ENCODE measurements at places on chromosomes 6 and 20. TPM values are rescaled to one million over a fixed set of nuclear protein-coding genes. Genes with fewer than 3 reads are reported as not detected.

DNA sequence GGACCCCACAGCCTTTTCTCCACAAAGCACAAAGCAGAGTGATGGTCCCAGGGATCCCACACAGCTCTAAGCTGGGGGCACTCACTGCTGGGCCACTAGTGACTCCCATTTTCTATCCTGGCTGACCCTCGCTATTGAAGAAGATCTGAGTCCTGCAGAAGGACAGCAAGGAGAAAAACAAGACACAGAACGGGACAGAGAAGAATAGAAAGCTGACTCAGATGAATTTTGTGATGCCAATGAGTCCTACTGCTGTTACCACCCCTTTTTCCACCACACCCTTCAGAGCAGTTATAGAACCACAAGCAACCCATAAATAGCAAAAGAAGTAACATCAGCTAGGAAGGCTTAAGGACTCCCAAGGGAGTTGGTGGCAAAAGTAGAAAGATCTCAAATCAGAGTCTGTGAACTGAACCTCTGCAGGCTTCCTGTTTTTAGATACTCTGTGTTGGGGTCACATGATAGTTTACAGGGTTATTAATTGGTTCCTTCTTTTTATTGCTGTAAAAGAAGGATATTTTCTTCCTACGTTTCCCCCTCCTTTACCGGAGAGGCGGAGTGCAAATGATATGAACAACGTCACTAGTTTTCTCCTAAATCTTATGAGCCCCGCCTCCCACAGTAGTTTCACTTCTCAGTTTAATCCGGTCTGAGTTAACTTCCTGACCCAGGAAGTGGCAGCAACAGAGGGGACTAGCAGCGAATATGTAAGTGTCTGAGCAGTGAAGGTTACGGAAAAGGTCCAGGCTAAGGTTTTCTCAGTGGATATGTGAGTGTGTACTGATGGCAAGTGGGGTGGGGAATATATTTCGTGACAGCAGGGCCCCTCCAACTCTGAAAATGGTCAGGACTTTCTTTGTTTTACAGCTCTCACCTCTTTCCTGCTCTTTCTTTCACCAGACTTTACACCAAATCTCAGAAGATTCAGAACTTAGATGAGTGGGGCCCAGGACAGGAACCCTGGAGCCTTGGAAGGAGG is at the start of gene TRIM38:
Gene TRIM38, plus strand, starts transcription at position 654 of the 979 bp plus-strand sequence. CDS start 3,721 bp downstream, outside the sequence.
- H3K27ac ChIP-seq, result peak within 1 kb of the TSS; percentile 93
- peaks cover 27% of the 10 kb centered on the region for H3K36me3 ChIP-seq
- peaks cover 14% of the 10 kb centered on the region for H3K4me1 ChIP-seq
- peak within 1 kb of the TSS; percentile 58 for H3K4me3 ChIP-seq

The TAGAP gene
- 128 TPM for total RNA-seq

GRCh38 chr6:90199900-90200299 is 96.7 kb downstream of the BACH2 start:
- no peak for DNase-seq
- no peak overlapping the region for H3K4me3 ChIP-seq
- H3K36me3 ChIP-seq, result peaks cover 5% of the 10 kb centered on the region
- no peaks in the 10 kb centered on the region for H3K27me3 ChIP-seq
- H3K4me1 ChIP-seq, result peaks cover 3% of the 10 kb centered on the region

The GTSF1L gene
- total RNA-seq, result not detected

GRCh38 chr6:39441986-39442385 is 119.5 kb upstream of the KCNK16 start:
- DNase-seq, result no peak
- no peak overlapping the region for H3K27ac ChIP-seq
- no peak overlapping the region for H3K4me3 ChIP-seq

The RSPO3 gene
- not detected for total RNA-seq

DNA sequence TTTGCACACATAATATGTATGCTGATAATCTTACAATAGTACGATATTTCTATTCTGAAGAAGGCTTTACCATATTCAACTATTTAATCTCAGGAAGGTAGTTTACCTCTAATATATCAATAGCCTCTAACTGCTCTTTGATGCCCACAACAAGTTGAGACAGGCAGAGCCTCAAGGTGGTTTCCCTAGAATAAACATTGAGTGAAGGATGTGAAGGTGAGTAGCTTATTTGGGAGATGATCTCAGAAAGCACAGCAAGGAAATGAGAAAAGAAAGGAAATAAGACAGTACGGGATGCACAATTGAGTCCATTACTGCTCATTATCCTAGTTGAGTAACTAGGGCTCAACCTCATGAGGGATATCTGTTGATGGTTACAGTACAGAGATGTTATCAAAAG is 638.4 kb downstream of the MAFB start:
- H3K27me3 ChIP-seq, result no peaks in the 10 kb centered on the region
- H3K4me1 ChIP-seq, result no peaks in the 10 kb centered on the region
- no peak overlapping the region for H3K27ac ChIP-seq
- DNase-seq, result no peak
- H3K36me3 ChIP-seq, result no peaks in the 10 kb centered on the region

The TSBP1 gene
- total RNA-seq, result not detected

DNA sequence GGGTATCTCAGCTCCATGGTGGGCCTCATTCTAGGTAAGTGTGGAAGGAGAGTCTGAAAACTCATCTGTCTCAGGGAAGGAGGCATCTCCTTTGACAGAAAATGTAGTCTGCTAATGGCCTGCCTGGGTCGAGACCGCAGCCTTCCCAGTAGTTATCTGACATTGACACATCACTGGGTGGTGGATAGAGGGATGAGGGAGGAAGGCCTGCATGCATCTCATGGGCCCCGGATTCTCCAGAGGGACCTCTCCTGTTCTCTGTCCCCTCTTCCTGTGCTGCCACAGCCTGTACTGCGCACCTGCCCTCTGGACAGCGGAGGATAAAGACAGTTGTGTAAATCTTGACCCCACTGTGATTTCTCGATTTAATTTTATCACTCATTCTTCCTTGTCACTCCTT is 4.7 kb downstream of the PCMTD2 start:
- no peaks in the 10 kb centered on the region for H3K36me3 ChIP-seq
- H3K4me3 ChIP-seq, result no peak overlapping the region
- DNase-seq, result no peak
- no peak overlapping the region for H3K27ac ChIP-seq
- no peaks in the 10 kb centered on the region for H3K27me3 ChIP-seq

DNA sequence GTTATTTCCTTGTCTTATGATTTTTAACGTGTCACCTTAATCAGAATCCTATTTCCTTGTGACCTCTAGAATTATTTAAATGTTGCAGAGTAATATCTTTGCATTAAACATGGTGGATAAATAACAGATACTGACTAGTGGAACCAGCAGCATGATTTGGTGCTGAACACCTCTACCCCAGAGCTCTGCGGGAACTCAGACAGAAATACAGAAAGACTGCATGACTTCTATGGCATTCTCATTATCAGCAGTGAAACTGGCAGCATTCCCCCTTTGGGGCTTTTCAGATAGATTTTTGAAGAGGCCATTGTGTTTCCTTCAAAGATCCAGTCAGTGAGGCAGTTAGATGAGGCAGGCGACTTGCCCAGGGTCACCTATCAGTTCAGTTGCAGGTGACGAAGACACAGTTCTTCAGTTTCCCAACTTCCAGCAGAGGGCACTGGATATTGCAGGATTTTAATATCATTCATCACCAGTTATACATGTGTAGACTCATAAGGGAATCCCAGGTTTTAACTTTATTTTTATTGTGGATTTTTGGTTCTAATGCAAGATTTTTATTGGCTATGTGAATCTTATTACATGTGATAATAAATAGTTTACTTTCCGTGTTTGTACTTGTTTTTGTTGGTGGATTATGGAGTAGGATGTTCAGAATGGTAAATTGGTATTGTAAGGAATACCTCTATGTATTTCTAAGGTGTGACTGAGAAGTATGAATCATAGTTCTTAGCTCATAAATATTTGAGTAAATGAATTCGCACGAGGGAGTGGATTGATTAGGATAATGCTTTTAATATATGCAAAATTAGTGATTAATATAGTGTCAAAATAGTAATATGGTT is 81.3 kb downstream of the AFDN start:
- H3K4me1 ChIP-seq, result no peaks in the 10 kb centered on the region
- no peak overlapping the region for H3K4me3 ChIP-seq

- H3K27me3 ChIP-seq, result no peaks in the 10 kb centered on the region
Measured at GRCh38 chr6:135319819-135320218, 138.7 kb downstream of the MYB start.

DNA sequence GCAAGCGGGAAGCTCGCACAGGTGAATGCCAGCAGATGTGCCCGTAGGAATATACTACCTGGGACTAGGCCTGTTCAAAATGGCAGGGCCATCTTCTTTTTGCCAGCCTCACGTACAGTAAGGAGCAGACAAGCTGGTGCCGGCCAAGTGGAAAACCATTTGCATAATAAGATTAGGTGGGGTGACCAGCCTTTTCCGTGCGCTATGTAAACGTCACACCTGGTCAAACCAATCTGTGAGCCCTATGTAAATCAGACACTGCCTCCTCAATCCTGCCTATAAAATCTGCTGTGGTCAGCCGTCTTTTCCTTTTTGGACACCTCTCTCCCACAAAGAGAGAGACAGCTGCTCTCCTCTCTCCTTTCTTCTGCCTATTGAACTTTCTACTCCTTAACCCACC is 60.8 kb upstream of the TMEM30A start:
- DNase-seq, result no peak
- H3K4me1 ChIP-seq, result no peaks in the 10 kb centered on the region
- no peak overlapping the region for H3K4me3 ChIP-seq
- peaks cover 9% of the 10 kb centered on the region for H3K27me3 ChIP-seq

- H3K27ac ChIP-seq, result no peak overlapping the region
- no peak overlapping the region for H3K4me3 ChIP-seq
- no peaks in the 10 kb centered on the region for H3K4me1 ChIP-seq
- no peaks in the 10 kb centered on the region for H3K36me3 ChIP-seq
Measured at GRCh38 chr6:118739696-118740353, 88.4 kb upstream of the CEP85L start.

GRCh38 chr6:165488624-165489295 is 174.3 kb downstream of the PDE10A start:
- no peaks in the 10 kb centered on the region for H3K27me3 ChIP-seq
- H3K4me3 ChIP-seq, result no peak overlapping the region
- no peak overlapping the region for H3K27ac ChIP-seq
- no peak for DNase-seq
- no peaks in the 10 kb centered on the region for H3K36me3 ChIP-seq
- no peaks in the 10 kb centered on the region for H3K4me1 ChIP-seq

The SNX5 gene
- total RNA-seq, result 56.7 TPM

The ZNF184 gene
- 13.1 TPM for total RNA-seq

- H3K4me3 ChIP-seq, result no peak overlapping the region
- H3K4me1 ChIP-seq, result no peaks in the 10 kb centered on the region
- H3K27me3 ChIP-seq, result no peaks in the 10 kb centered on the region
- DNase-seq, result no peak
- H3K36me3 ChIP-seq, result no peaks in the 10 kb centered on the region
Measured at GRCh38 chr20:10594296-10594868, 79.4 kb downstream of the JAG1 start.

DNA sequence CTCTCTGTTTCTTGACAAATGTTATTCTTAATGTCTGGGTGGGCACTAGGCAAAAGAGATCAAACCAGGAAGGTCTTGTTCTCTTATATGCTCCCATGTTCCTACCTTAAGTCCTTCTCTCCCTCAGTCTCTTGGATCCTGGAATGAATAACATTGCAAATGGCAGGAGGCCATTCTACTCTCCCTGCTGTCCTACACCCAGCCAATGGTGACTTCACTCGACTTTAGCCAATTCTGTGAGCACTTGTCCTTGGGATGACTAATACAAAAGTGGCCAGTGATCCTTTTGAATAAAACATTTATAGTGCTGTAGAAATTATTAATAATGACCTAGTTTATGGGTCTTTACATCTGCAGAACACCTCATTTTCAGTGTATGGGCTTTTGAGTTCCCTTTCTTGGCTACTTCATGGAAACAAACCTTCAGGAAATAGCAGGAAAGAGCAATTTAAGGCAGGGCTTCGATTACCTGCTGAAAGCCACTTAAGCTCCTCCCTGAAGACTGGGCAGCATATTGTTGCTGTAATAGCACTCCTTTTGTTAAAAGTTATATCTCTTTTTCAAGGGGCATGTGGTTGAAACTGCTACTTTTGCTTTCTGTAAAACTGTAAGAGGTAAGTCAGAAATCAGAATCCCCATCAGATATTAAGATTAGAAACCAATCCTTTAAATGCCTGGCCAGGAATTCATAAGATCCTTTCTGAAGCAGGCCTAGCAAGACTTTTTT is 10.5 kb downstream of the OTOR start:
- no peak overlapping the region for H3K4me3 ChIP-seq
- no peaks in the 10 kb centered on the region for H3K4me1 ChIP-seq
- no peaks in the 10 kb centered on the region for H3K36me3 ChIP-seq
- peaks cover 5% of the 10 kb centered on the region for H3K27me3 ChIP-seq
- no peak for DNase-seq

The OOEP gene
- total RNA-seq, result not detected

GRCh38 chr6:34650823-34651222 is 45.7 kb downstream of the ILRUN start:
- no peak for DNase-seq
- no peak overlapping the region for H3K4me3 ChIP-seq
- no peak overlapping the region for H3K27ac ChIP-seq

DNA sequence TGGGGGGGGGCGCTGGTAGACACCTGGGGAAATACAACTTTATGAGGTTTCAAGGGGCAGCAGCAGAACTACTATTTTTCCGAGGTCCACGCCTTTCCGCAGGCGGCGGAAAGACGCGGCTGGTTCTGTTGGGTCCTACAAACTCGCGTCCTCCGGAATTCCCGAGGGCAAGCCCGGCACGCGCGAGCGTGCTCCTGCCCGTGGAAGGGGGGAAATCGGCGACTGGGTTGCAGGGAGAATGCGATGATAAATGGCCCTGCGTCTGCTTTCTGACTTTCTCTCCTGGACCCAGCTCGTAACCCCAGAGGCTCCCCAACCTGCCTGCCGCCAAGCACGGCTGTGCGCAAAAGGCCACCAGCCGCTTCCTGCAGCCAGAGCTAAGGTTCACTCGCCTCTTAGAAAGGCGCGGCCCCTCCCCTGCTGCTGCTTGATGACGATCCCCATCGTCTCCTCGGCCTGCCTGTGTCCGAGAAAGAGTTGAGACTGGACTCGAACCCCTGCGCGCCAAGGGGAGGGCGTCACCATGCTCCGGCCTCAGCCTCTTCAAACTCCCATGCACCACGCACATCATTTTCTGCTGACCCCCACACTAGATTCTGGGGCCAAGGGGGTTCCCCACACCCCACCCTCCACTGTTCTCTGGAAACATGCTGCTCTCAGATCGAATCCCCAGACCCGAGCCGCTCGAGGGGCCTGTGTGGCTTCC is 6.7 kb downstream of the FOXA2 start:
- H3K4me3 ChIP-seq, result no peak overlapping the region
- no peak overlapping the region for H3K27ac ChIP-seq
- peaks cover 2% of the 10 kb centered on the region for H3K4me1 ChIP-seq

The NOX3 gene
- not detected for total RNA-seq

GRCh38 chr6:9647599-9647998 is 767.3 kb downstream of the TFAP2A start:
- H3K36me3 ChIP-seq, result no peaks in the 10 kb centered on the region
- H3K27me3 ChIP-seq, result no peaks in the 10 kb centered on the region
- no peak overlapping the region for H3K27ac ChIP-seq
- DNase-seq, result no peak
- H3K4me1 ChIP-seq, result no peaks in the 10 kb centered on the region
- no peak overlapping the region for H3K4me3 ChIP-seq

GRCh38 chr6:91045161-91045560 is 458.3 kb upstream of the MAP3K7 start:
- no peak for DNase-seq
- H3K27ac ChIP-seq, result no peak overlapping the region
- no peak overlapping the region for H3K4me3 ChIP-seq

- H3K4me3 ChIP-seq, result no peak overlapping the region
- no peak for DNase-seq
- peaks cover 13% of the 10 kb centered on the region for H3K4me1 ChIP-seq
- H3K36me3 ChIP-seq, result peaks cover 34% of the 10 kb centered on the region
- peaks cover 5% of the 10 kb centered on the region for H3K27me3 ChIP-seq
Measured at GRCh38 chr6:32113386-32114352, 4.5 kb upstream of the TNXB start.

The ABHD16A gene
- 58.2 TPM for total RNA-seq
